ENCODE measurements at places on chromosomes 3 and 15.

DNA sequence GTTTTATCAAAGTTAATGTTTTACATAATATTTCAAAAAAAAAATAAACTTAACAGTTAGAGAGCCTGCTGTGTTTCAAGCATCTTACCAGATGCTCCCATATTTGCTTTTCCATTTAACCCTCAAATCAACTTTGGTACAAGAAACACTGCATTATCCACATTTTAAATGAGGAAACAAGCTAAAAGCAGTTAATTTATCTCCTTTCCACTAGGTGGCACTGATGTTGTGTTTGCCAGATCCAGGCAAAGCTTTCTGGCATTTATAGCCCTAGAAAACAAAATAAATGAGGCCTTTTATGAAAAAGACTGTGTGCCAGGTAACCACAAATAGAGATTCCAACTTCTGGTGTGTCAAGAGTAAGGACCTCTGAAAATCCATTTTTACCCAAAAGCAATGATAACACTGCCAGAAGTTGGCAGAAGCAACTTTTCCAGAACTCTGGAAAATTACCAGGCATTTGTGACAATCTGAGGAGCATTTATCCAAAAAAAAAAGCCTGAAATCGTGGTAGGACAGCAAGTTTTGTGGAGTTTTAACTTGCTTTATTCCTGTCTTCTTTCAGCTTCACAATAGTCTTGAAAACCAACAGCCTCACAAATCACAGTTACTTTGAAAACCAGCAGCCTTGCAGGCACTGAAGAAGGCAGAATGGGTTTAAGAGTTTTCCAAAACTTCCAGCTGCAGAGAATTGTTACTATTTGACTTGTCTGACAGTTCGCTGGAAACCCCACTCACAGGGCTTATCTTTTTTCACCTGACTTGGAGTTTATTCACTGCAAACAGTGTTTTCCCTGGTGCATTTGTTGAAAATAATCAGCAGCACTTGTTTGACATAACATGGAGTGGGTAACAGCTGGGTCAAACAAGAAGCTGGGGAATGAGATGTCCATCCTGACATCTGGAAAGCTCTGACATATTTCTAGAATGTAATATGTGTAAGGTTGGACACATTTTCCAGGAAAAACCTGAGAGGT lies 9.2 kb downstream of the FAM162A start:
- DNase-seq = no peak

- no peak for DNase-seq
Measured at GRCh38 chr3:18046131-18046915, 303.9 kb upstream of the TBC1D5 start.

DNA sequence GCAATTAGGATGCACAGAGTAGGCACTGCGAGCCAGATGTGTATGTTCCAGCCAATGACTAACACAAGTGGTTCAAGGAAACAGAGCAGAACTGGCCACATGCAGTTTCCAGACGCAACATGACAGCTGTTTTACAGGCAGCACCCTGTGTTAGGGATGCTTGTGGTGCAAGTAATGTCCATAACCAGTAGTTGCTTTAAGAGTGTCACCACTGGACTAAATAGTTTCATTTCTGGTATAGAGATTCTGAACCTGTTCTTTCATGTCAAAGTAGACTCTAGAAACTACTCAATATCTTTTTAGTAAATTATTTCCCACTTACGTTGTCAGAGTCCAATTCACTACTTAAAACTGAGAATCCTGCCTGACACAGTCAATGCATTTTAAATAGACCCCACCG lies 14.5 kb upstream of the LPP start:
- no peak for DNase-seq

DNA sequence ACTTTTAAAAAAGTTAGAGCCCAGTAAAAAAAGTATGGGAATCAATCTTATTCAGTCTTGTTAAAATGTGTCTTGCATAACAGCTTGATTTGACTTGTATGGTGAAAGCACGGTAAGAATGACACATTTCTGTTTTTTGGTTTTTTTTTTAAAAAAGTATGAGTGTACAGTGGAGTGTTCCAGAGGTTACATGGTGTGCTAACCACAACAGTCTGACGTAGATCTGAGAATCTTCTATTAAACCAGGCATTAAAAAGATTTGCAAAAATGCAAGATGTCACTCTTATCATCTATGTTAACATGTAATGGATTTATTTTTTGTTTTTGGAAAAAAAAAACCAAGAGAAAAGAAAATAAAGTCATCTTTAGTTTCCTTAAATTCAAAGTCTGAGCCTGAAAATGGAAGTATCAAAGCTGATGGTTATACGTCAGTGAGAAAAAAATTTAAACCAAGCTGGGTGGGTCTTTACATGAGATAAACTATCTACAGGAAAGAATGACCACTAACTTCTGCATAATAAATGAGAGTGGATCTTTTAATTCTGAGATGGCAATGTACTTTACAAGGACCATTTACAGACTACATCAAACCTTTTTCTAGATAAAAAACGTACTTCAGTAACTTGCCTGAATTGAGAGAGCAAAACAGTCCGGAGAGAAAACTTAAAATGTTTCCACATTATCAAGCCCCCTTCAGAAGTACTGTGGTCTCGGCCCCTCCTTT lies 1.6 kb downstream of the GABPB1 start:
- no peak for DNase-seq

- no peak for DNase-seq
Measured at GRCh38 chr3:42541079-42541478, 38.6 kb downstream of the VIPR1 start.

- no peak for DNase-seq
Measured at GRCh38 chr3:121994551-121994950, 27.5 kb downstream of the ILDR1 start.

- no peak for DNase-seq
Measured at GRCh38 chr3:143358793-143359491, 239.4 kb downstream of the CHST2 start.

DNA sequence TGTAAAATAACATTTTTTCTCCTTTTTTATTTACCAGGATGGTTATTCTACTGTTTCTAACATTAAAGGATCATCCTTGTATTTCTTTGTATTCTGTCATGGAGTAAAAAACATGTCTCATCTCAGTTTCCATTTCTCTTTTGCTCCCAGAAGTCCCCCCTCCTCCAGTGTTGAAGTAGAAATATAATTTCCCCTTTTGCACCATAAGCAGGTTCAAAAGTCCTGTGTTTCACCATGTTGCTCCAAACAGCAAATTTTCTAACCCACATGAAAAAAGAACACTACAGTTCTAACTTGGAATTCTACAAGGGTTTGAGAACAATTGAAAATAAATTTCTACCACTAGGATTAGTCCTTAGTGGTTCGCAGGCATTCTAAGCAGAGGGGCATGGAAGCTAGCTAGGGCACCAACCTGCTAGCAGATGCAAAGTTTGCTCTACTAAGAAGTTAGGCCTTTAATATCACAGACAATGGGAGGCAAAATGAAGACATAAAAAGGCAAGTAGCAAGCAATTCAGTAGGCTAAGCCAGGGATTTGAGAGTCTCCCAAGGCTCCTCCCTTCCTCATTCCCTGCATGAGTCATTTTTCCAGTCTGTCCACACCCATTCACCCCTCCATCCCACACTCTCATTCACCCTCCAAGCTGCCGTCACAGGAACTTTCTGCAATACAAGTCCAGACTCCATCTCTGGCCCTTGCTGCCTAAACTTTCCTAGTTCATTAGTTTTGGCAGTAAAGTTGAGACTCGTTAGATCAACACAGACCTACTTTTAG lies 2.3 kb upstream of the MBNL1 start:
- no peak for DNase-seq

GRCh38 chr15:55673287-55673686 lies 69.7 kb downstream of the PRTG start:
- DNase-seq = no peak

GRCh38 chr3:135807879-135808278 lies 157.6 kb upstream of the PPP2R3A start:
- DNase-seq = no peak

DNA sequence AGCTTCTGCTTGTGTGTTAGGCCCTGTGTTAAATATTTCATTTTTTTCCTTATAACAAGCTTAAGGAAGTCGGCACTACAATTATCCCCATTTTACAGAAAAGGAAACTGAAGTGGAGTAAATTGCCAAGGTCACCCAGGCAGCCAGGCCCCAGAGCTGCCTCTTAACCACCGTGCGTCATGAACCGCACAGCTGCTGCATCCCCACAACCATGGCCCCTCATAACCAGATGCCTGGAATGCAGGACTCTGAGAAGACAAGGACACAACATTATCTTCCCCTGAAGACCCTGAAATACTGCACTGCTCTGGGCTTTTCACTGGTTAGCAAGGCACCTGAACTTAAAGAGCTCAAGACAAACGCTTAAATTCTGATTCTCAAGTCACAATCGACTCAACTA lies 14.6 kb downstream of the LRIG1 start:
- DNase-seq = no peak

DNA sequence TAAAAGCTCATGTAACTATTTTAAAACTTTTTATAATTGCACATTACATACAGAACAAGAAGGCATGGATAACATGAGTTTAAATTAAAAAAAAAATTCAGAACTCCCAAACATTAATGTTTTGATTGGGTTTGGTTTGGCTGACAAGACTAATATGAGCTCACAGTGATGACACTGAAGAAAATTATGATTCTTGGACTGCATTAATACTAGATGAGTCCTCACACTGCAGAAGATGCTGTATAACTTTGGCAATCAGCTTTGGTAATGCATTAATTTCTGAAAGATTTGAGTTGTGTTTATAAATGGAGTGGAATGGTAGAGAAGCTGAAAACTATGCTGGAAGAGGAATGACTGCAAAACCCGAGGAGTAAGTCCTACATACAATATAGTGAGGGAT lies 358.9 kb downstream of the PLCL2 start:
- no peak for DNase-seq

Measured in caudate nucleus (tissue), 63 donors.